Hypothalamus (tissue), 51 donors: ENCODE measurements at places on chromosomes 5 and 9.
A peak's percentile ranks its signal among the peaks of the same experiment; 100 is the strongest.

GRCh38 chr9:136835162-136835931 lies 6.9 kb upstream of the AJM1 start:
- DNase-seq = no peak

- no peak for DNase-seq
Measured at GRCh38 chr9:69086769-69087168, 51.2 kb downstream of the FXN start.

DNA sequence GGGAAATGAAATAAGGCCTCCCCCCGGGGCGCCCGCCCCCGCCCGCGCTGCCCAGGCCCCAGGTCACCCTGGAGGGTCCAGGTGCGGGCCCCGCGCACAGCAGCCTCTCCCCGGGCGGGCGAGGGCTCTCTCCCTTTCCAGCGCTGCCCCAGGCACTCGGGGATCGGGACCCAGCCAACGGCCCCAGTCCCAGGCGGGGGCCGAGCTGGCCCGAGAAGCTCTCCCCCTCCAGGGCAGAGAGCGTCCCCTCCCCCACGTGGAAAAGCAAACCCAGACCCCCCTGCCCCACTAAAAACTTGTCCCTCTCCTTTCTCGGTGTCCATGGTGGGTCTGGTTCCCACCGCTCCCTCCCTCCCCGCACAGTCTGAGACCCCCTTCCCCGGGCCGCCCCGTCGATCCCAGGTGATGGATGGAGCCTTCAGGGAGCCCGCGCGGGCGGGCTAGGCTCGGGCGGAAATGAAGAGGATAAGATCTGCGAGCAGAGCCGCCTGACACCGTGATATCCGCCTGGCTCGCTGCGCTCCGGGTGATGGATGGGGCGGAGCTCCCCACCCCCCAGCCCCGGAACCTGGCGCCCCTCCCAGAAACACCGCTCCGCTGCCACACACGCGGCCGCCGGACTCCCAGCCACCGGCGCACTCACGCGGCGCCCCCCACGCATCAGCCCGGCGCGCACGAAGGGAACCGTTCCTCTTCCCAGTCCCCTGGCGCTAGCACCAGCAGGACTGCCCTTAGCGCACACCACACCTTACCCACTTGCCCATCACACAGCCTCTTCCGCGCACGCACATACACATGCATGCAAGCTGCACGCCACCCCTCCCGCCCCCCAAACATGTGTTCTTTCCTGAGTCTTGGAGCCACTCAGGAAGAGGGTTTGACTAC lies 81.7 kb upstream of the ZBTB43 start:
- DNase-seq = no peak

- DNase-seq = no peak
Measured at GRCh38 chr5:62691946-62692345, 113.3 kb downstream of the LRRC70 start.

DNA sequence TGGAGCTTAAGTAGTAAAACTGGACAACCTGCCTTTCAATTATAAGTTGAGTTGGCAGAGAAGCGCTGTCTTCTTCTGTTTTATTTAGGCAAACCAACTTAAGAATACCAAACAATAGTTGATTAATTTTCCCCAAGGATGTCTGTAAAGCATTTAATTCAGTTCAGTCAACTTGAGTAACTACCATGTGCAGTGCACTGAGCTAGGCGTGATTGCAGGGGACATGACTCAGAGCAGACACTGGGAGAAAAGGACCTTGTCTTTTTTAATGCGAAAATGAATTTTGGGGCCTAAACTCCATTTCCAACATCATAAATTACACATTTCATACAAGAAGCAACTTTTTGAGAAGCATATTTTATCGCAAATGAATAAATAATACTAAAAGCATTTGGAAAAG lies 66.3 kb downstream of the FBXL7 start:
- DNase-seq = no peak

GRCh38 chr5:59744531-59744992 lies 149.0 kb downstream of the PDE4D start:
- no peak for DNase-seq

DNA sequence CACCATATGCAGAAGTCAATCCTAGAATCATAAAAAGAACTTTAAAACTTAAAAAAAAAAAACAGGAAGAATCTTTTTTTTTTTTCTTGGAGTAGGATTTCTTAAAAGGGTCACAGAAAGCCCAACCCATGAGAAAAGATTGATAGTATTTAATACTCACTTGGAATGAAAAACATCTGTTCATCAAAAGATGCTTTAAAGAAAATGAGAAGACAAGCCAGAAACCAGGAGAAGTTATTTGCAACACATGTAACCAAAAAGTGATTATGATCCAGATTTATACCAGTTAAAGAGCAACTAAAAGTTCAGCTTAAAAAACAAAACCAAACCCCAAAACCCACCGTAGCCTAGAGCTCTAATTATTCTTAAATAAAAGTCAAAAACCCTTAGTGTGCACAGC lies 69.3 kb downstream of the TLE4 start:
- DNase-seq = no peak

DNA sequence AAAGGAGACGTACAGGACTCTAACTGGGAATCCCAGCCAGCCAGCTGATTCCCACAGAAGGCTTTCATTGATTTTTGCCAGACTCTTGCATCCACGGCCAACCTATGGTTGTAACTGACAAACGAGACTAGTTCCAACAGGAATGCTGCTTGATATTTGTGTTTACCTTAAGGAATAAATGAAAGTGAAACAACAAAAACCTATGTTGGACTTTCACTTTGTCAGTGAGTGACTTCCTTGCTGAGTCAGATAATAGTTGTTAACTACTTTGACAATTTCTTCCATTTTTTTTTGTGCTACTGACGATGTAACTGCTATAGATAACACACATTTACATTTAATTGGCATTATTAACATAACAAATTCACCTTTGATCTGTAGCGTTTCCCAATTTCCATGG lies 63.4 kb upstream of the LRRTM2 start:
- no peak for DNase-seq

DNA sequence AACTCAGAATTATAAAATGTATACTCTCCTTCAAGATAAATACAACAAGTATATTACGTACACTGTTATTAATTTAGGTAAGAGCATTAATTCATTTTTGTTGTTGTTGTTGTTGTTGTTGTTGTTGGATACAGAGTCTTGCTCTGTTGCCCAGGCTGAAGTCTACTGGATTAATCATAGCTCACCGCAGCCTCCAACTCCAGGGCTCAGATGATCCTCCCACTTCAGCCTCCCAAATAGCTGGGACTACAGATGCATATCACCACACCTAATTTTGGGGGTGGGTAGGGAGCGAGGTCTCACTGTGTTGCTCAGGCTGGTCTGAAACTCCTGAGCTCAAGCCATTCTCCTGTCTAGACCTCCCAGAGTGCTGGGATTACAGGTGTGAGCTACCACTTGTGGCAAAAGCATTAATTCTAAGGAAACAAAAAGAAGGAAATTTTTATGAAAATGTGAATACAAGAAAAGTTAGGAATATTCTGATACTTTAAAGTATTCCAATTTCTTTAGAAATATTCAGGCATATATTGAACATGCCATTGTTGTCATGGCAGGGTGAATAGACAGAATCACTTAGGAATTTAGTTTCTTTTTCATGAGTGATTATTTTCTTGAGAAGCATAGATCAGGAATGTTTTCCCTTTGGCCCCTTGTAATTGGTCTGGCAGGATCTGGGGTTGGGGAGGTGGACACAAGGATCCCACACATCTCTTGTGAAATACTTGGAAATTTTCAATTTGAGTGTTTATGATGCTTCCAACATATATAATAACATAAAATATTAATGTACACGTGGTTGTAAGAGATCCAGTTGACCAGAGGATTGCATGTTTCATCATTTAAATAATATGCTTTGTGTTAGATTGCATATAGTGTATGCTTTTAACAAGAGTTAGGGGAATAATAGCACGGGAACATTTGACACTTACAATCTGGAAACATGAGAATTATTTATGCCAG lies 263.6 kb downstream of the FANCC start:
- no peak for DNase-seq

GRCh38 chr9:29769019-29769418 lies 2195.7 kb upstream of the C9orf72 start:
- DNase-seq = no peak

DNA sequence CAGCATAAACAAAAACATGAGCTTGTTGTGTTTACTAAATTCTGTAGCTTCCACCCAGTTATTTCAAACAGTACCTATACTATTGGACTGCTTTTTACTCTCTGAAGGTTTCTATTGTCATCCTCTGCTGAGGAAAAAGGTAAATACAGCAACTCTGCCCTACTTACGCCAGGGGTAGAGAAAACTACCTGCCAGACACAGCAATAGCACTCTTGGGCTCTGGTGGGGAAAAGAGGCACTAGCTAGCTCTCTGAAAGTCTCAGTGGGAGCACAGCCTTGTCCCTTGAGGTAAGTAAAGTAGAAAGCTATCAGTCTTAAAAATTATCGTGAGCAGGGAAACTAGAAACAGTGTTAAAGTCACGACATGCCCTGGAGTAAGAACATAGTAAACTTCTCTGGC lies 3.7 kb downstream of the HCN1 start:
- DNase-seq = no peak

- no peak for DNase-seq
Measured at GRCh38 chr9:97993000-97993399, 9.9 kb downstream of the ANP32B start.

DNA sequence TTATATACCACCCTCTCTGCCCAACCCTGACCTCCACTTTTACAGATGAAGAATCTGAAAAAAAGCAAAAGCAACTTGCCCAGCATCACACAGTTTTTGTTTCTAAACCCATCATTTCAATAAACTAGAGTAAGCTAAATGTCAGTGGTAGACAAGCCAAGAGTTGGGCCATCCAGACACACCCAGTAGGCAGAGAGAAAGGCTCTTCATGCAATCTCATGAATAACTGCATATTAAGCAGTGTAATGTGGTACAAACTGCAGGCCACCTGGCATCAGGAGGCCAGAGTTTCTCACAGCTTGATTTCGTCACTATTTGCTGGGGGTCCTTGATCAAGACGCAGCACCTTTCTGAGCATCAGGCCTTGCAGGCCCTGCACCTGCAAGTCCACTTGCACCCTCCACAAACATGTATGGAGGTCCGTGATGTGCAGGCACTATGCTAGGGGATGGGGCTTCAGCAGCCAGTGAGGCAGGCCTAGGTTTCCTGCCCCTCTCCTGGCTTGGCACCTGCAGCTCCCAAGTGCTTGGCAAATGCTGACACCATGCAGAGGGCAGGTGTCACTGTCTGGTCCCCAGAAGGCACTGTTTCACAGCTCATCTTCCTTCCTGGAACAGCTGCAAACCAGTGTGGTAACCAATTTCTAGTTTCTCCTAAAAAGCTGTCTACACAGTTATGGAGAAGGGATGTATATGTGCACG lies 29.8 kb downstream of the ADAM19 start:
- DNase-seq = no peak

DNA sequence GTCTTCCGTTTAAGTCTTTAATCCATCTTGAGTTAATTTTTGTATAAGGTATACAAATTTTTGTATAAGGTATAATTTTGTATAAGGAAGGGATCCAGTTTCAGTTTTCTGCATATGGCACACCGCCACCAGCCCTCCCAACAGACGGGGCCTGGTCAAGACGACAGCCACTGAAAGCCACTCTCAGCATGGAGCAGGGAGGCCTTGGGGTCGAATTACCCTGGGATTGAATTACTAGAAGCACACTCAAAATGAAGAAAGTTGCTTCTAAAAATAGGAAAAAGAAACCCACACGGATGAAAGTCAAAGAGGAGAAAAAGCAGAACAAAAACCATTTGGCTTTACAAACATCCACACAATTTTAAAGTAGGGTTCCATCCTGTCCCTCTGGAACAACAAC lies 586.2 kb upstream of the ADAMTS16 start:
- DNase-seq = no peak

- no peak for DNase-seq
Measured at GRCh38 chr9:97579914-97580313, 53.3 kb downstream of the TSTD2 start.

GRCh38 chr9:8895861-8896224 lies 1096.3 kb upstream of the DMAC1 start:
- no peak for DNase-seq

GRCh38 chr5:64513492-64513891 lies 7.7 kb downstream of the RGS7BP start:
- DNase-seq = no peak

DNA sequence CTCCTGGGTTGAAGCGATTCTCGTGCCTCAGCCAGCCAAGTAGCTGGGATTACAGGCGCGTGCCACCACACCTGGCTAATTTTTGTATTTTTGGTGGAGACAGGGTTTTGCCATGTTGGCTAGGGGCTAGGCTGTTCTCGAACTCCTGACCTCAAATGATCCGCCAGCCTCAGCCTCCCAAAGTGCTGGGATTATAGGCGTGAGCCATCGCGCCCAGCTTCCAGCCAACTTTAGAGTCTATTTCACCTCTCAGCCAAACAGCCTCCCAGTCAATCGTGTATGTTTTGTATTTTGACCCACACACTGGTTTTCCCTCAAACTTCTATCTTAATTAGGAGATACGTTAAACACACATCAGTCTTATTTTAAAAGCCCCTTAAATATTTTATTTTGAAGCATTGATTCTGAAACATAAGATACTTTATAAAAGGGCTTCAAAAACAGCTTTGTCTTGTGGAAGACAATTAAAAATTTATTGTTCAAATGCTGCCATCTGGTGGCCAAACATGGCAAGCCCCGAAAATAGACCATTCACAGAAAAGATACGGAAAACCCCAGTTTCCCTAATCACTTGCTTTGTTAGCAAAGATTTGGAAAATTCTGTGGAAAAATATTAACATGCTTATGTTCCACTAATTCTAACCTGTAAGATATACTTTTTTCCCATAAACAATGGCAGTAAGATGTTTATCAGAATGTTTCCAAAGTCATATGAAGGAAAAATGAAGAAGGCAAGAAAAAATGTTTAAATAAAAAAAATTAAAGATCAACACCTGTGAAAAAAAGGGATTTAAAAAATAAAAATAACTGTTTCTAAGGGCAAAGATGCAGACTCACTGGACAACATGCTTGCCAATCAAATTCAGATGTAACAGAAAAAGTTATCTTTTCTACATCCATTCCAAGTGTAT lies 33.1 kb downstream of the APTX start:
- DNase-seq = peak; percentile 40

DNA sequence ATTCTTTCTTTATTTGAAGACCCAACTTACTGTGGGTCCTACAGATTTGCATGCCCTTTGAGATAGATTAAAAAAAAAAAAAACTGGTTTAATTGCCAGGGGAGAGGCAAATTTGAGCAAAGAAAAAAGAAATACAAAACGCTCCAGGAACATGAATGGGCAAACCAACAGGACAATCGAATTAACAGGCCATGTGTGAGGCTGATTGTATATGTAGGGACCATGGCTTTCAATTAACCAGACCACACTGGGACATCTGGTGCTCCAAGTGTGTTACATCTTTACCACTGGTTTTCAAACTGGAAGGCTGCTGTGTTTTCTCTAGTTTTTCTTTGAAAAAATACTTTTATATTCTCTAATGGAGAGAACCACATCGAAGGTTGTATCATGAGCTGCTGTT lies 612.1 kb upstream of the SEMA6A start:
- no peak for DNase-seq
